Dorsolateral prefrontal cortex (tissue), 122 donors: ENCODE measurements at places on chromosomes 4 and X. TPM values are rescaled to one million over a fixed set of nuclear protein-coding genes. Genes with fewer than 3 reads are reported as not detected.

DNA sequence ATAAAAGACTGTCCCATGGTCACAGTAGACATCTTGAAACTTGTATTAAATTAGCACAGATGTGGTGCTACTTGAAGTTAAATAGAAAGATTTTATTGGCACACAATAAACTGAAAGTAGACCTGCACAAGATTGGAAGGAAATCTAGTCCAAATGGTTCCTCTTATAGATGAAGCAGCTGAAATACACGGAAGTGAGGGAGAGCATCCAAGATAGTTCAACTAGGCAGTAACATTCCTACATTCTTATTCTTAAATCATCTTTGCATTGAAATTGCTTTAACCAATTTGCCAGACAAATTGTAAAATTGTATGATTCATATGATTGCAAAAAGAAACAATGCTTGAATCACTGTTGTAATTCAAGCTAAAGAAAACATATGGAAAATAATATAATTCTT is 87.6 kb upstream of the VCX3B start:
- no peak for DNase-seq

DNA sequence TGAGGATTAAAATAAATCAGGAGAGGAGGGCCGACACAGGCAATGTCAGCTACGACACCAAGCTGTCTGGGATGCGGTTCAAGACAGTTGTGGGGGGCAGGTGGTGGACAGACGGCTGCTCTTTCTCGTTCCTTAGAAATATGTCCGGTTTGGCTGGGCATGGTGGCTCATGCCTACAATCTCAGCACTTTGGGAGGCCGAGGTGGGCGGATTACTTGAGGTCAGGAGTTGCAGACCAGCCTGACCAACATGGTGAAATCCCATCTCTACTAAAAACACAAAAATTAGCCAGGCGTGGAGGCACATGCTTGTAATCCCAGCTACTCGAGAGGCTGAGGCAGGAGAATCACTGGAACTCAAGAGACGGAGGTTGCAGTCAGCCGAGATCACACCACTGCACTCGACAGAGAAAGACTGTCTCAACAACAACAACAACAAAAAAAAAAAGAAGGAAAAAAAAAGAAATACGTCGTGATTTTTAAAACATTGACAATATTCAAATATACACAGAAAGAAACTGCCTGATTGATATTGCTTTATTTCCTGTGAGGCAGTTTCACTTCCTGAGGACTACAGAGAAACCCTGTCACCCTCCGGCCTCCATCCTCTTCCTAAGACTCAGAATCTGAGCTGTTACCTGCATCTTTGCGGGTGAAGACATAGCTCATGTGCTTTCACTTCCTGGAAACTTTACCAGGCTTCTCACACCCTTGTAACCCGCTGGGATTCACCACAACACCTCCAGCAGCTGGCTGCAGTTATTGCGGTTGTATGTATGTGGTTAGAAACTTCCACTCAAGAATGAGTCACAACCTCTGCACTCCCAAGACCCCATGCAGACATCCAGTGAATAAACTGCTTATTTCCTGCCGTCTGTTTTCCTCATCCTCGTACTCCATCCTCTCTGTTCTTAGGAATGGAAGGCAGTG is 63.8 kb upstream of the STS start:
- peak; percentile 12 for DNase-seq

- no peak for DNase-seq
Observed at GRCh38 chr4:124631760-124632159, 80.8 kb downstream of the ANKRD50 start.

- DNase-seq: no peak
Observed at GRCh38 chrX:150081076-150081475, 142.8 kb upstream of the EOLA2 start.

GRCh38 chrX:9052081-9052480 is 18.2 kb upstream of the FAM9B start:
- DNase-seq: no peak

- no peak for DNase-seq
Observed at GRCh38 chrX:100717363-100717762, 14.6 kb downstream of the SYTL4 start.

- no peak for DNase-seq
Observed at GRCh38 chrX:44234116-44234515, 109.4 kb downstream of the EFHC2 start.

DNA sequence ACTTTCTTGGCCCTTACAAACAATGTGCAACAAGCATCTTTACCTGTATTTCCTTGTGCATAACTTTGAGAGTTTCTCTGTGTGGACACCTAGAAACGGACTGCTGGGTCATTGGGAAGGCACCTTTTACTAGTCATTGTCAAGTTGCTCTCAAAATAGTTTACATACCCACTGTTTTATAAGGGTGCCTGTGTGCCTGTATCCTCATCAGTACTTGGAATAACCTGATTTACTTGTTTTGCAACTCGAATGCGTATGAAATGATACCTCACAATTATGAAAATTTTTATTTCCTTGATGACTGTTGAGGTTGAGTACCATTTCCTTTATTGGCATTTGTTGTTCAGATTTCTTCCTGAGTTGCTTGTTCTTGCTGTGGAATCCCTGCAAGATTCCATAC is 150.8 kb downstream of the STIM2 start:
- no peak for DNase-seq

GRCh38 chrX:107542040-107542439 is 86.3 kb upstream of the PRPS1 start:
- no peak for DNase-seq

The PCSK1N gene
- 343 TPM for total RNA-seq

The CABS1 gene
- not detected for total RNA-seq

The ART3 gene
- 11.8 TPM for total RNA-seq

The PGAM4 gene
- not detected for total RNA-seq

The IQSEC2 gene
- total RNA-seq: 116 TPM
